Progenitor cell of endocrine pancreas (in vitro differentiated cells): ENCODE measurements at places on chromosomes 16 and 17.

DNA sequence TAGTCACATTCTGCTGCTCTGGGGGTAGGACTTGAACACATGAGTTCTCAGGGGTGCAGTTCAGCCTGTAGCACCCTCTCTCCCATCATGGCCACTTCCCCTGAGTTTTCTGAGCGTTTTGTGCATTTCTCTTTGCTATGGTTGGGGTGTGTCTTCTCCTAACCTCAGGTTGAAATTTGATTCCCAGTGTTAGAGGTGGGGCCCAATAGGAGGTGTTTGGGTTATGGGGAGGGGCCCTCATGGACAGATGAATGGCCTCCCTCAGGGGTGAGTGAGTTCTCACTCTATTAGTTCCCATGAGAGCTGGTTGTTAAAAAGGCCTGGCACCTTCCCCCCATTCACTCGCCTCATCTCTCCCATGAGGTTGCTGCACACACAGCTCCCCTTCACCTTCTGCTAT lies 101.1 kb downstream of the FOXL1 start:
- no peak for DNase-seq

- DNase-seq, result no peak
Observed at GRCh38 chr16:63960321-63960720, 1161.5 kb downstream of the CDH11 start.

DNA sequence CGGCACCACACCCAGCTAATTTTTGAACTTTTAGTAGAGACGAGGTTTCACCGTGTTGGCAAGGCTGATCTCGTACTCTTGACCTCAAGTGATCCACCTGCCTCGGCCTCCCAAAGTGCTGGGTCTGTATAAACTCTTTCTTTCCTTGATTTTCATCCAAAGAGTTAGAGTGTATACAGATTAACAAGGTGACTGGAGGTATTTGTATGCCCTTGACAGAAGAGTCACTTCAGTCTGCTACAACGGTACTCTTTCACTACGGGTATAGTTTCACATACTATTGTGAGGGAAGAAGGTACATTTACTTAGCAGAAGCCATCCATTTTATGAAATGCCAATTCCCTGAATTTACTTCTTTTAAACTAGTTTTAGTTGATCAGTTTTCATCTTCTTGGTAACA lies 32.5 kb downstream of the PPM1E start:
- DNase-seq, result no peak

DNA sequence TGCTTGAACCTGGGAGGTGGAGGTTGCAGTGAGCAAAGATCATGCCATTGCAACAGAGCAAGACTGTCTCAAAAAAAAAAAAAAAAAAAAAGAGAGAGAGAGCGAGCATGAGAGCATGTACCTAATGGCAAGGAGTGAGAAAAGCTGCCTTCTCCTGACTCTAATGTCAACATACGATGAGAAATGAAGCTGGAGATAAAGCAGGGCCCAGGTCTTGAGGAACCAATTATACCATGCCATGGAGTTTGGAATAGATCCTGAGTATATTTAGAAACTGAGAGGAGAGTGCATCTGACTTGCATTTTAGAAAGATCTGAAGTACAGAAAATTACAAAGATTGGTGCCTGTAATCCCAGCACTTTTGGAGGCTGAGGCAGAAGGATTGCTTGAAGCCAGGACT lies 3.8 kb upstream of the MAP2K6 start:
- DNase-seq, result no peak
